Mucosa of descending colon (tissue), 3 donors: ENCODE measurements at places on chromosomes 2 and 18. TPM values are rescaled to one million over a fixed set of nuclear protein-coding genes. Genes with fewer than 3 reads are reported as not detected.

GRCh38 chr2:240424341-240425235 lies 10.9 kb upstream of the GPC1 start:
- no peak for DNase-seq

- no peak for DNase-seq
Measured at GRCh38 chr2:197514754-197515153, 1.1 kb upstream of the MOB4 start.

GRCh38 chr2:143840601-143841000 lies 679.3 kb downstream of the ZEB2 start:
- no peak for DNase-seq

- no peak for DNase-seq
Measured at GRCh38 chr2:170764880-170765261, 5.3 kb upstream of the ERICH2 start.

DNA sequence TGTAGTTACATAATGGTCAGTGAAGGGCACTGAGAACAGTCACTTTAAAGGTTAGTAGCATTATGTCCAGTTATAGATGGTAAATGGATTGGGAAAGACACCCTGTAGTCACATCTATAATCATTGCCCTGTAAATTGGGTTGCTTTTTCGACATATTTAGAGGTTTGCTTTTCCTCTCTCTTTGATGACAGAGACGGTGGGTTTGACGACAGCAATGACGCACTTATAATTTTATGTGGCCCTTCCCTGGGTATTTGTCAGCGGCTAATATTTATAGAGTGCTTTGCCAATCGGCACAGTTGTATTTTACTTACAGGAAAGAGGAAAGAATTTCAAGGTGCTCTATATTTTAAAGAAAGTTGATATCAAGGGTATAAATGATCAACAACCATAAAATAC lies 2.8 kb downstream of the CPS1 start:
- DNase-seq = no peak

GRCh38 chr2:28137221-28137620 lies 246.7 kb downstream of the BABAM2 start:
- DNase-seq = peak; percentile 45

DNA sequence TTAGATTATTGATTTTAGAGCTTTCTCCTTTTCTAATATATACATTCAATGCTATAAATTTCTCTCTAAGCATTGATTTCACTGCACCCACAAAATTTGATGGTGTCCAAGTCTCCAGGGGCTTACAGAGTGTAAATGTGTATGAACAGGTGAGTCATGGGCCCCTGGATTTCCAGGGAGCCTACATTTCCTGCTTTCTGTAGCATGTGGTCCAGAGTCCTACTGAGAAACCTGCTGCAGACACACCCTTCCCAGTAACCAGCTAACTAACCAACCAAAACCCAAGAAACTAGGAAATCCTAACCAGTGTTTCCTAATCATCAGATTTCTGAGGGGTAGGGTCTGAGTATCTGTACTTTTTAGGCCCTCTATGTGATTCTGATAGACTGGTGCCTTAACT lies 39.5 kb upstream of the TANC1 start:
- no peak for DNase-seq

DNA sequence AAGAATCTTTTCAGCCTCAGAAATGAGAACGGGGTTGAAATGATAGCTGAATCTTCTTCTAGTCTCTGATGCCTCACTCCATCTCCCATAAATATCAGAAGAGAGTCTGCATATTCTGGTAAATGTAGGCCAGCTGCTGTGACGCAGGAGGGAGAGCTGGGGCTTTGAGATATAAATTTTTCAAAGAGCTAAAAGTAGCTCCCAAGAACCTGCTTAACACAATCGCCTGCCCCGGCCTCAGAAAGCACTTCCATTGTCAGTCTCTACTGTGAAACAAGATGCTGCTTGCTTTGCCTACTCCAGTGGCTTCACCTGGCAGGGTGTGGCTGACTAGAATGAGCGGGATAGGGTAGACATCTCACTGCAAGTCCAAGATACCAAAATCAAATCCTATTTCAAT lies 105.0 kb upstream of the CCDC150 start:
- DNase-seq = no peak

DNA sequence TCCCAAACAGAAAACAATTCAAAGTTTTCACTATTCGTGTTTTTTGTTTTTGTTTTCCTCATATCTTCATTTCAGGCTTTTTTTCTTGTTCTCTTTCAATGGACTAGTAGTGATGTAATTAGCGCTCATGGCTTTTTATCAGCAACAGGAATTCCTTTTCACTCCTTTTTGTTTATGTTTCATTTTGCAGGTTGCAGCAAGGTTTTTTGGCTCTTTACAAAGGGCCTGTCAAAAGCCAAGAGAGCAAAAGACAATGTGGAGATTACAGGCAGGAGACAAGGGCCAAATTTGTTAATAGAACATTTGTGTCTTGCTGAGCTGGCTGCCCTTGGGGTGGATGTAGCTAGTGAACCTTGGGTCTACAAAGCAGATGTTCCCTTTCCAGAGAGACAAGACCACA lies 467.4 kb upstream of the CDH20 start:
- no peak for DNase-seq

DNA sequence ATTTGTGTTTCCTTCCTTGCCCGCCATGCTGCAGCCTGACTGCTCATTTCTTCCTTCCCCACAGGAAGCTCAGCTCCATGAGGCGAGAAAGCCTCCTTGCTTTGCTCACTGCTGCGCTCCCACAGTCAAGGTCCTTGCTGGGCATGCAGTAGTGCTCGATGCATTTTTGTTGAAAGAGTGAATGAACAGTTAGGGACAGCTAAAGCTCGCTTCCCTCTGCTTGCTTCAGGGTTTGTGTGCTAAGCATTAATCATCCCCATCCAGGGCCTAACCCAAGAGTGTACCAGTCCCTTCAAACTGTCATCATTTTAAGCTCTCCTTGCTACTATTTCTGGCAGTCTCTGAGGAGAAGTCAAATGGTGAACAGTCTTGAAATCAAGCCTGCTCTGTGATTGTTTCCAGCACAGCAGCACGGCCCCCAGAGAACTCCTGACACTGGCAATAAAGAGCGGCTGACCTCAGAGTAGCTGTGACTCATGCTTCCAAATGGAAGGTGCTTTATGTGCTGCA lies 171.7 kb upstream of the SOX11 start:
- DNase-seq = no peak

- peak; percentile 69 for DNase-seq
Measured at GRCh38 chr2:164620873-164621763, at the start of gene GRB14. TSS of gene GRB14 (minus strand) at chr2:164621482. CDS start at chr2:164621309, 173 bp downstream.

DNA sequence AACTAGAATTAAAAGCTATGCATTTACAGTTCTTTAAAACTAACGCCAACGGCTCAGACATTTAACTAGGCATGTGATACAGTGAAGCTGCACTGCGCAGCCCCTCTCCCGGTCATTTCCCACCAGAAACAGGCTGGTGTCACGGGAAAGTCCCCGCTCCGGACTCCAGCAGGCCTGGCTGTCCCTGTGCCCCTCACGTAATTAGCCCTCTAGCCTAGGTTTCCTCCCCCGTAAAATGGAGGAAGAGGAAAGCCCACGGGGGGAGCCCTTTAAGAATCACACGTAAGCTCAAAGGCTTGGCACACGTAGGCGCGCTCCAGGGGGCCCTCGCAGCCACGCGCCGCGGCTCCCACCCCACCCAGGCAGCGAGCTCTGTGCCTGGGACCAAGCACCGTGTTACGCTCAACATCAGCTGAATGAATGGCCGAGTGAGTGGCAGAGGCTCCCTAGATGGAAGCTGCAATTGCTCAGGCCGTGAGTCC lies 48.0 kb downstream of the KCNIP3 start:
- no peak for DNase-seq

DNA sequence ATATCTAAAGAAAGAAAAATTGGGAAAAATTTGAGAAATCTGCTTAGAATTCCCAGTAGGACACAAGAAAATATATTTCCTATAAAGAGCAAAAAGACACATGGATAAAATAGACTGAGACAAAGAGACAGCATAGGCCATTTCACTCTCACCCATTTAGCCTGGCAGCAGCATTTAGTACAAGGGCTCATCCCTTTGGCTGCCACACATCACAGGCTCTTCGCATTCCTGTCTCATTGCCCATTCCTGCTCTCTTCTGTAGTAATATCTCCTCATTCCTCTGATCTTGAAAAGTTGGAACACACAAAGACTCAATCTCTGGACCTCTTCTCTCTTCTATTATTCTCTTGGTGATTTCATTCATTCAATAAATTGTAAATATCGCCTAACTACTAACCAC lies 162.6 kb downstream of the SOX11 start:
- no peak for DNase-seq

DNA sequence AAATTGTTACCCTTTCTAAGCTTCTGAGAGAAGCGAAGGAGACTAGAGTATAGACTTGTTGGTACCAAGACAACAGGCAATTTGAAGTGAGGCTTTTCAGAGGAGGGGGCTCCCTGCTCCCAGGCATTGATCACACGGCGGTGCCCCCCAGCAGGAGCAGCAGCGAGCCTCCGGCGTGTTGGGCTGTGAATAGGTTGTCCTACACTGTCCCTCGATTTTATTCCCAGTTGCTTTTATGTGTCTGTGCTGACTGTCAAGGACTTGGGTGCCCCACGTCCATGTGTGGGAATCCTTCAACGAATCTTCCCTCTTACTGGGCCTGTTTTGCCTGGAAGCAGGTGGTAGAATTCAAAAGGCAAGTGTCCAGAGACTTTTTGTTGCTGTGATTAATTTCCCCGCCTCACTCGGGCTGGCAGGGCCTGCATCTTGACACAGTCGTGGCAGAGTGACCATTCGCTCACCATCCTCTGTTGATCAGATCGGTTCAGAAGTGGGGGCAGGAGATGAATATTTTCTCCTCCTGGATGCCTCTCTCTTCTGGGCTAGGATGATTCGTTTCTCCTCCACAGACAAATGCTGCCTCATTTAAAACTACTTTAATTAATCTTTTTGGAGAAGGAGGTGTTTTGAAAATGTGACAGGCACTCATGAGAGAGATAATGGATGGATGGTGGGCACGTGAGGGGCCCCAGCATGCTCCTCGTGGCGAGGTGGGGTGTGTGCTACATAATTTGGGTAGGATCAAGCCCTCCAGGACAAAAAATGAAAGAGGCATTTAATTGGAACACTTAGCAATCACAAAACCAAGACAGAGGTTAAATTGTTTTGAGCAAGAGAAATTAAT lies 77.6 kb downstream of the SMIM21 start:
- DNase-seq = no peak

GRCh38 chr2:121634354-121635307 lies 14.6 kb downstream of the CLASP1 start:
- DNase-seq = no peak

DNA sequence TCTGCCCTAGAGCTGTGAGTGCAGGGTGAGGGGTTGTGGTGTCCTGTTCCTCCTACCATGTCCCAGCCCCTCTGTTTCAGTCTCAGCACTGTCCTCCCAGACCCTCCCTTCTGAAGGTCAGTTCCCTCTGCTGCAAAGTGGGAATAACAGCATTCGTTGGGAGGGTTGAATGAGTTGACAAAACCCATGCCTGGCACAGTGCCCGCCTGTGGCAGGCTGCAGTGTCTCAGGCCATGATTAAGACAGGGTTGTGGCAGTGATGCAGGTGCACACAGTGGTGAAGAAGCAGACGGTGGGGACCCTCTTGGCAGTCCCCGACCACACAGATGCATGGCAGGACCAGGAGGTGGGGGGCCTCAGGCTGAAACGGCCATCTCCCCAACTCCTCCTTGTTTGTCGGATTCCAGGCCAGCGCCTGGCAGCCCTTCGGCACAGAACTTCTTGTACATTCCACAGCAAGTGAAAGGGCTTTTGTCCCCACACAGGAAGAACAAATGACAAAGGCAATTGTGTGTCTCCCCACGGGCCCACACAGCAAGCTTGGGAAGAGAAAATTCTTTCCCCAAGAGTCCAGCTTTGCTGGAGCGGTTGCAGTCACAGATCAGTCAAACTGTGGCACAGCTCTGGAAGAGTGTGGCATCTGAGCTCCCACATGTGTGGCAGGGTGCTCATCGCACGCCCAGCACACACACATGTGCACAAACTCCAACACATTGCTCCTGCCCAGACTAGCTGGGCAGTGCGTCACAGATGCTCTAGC lies 92.0 kb upstream of the MSH2 start:
- peak; percentile 58 for DNase-seq

GRCh38 chr2:173136067-173136466 lies 60.4 kb downstream of the MAP3K20 start:
- no peak for DNase-seq

- no peak for DNase-seq
Measured at GRCh38 chr2:178910005-178910404, 102.8 kb upstream of the TTN start.

DNA sequence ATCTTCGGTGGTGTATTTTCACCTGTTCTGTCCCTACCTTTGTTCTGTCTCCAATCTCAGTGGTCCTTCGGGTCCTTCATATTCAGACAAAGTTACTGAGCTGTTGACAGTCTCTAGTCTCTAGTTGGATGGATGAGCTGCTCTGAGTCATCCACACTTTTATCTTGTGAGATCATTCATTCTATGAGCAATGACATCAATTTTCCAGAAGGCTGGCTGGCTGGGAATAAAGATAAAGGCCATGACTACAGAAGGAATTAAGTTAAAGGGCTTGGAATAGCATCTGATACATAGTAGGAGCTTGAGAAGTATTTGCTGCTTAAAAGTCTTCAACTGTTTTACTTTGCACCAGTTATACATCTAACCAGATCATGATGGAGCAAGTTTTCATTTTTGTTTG lies 43.1 kb upstream of the SLC39A10 start:
- no peak for DNase-seq

DNA sequence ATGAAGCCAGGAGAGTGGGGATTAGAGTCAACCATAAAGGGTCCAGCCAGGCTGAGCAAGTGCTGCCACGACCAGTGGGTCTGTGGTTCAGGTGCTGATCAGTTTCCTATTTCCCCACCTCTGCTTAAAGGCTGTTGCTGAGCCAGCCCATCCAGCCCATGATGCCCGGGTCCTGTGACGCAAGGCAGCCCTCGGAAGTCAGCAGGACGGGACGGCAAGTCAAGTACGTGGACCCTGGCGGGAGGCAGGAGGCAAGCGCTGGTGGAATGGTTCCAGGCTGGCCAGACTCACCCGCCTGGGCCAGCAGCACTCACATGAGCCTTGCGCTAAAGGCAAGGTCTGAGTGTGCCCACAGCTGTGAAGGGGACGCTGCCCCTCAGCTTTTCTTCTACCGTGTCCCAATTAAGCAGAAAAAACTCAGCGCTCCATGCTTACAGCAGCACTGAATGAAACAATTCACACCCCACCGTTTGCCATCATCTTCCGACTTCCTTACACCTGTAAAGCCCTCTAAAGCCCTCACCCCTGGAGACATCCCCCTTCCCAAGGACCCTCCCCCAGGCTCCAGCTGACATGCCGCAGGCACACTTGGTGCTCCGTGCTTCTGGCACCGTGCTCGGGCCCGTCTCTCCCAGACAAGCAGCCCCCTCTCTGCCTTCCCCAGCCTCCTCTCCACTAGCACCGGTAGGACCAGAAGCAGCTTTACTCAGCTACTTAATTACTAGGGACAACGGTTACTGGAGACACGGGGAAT lies 11.3 kb upstream of the RPL31 start:
- DNase-seq = no peak

GRCh38 chr18:191725-192124 lies 33.4 kb downstream of the USP14 start:
- DNase-seq = no peak

GRCh38 chr18:78425019-78425412 lies 554.6 kb upstream of the SALL3 start:
- DNase-seq = no peak

SAG gene
- not detected for total RNA-seq

EIF2B4 gene
- total RNA-seq = 59.9 TPM

PLCD4 gene
- 1.2 TPM for total RNA-seq

CCDC93 gene
- total RNA-seq = 55.7 TPM

TM4SF20 gene
- 9.1 TPM for total RNA-seq

SEMA4F gene
- 3.9 TPM for total RNA-seq

OSR1 gene
- 15.8 TPM for total RNA-seq

CPO gene
- not detected for total RNA-seq

MAP4K3 gene
- total RNA-seq = 50.4 TPM
